Activated CD8-positive, alpha-beta memory T cell treated with anti-CD3 and anti-CD28 coated beads, Interleukin-2, amount 50 U/mL, for 4 hours (primary cell): ENCODE measurements at places on chromosomes 2 and 18.

DNA sequence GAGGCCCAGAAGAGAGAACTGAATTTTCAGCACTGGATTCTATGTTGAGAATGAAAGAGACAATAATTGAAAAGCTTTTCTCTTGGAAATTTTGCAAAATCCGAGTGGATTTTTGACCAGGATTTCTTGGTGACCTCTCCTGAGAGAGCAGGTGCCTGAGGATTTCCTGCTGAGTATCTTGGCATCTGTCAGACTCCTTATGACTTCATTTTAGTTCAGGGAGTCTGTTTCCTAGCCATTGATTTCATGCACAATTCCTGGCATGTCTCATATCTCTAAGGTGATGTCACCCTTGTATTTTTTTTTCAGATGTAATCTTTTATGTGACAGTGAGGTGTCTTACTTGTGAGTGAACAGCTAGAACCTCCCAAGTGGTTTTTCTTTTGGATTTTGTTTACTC is 195.9 kb downstream of the NEDD4L start:
- DNase-seq = no peak

GRCh38 chr2:104888489-104889258 is 34.8 kb downstream of the POU3F3 start:
- DNase-seq = no peak

DNA sequence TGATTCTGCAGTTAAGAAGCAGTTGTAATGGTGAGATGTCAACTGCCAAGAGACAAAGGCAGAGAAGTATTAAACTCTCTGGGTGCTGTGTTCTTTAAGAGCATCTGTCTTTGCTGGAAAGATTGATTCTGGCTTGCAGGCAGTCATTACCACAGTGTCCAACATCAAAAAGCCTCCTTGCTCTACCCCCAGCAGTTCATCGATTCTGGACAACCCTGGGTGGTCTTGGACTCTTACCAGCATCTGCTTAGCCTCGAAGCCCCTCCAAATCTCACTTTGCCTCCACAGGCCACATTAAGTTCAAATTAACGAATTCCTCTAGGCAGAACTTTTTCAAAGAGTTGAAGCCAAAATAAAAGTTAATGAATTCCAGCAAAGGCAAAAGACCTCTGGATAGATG is 1061.4 kb downstream of the TSN start:
- no peak for DNase-seq

DNA sequence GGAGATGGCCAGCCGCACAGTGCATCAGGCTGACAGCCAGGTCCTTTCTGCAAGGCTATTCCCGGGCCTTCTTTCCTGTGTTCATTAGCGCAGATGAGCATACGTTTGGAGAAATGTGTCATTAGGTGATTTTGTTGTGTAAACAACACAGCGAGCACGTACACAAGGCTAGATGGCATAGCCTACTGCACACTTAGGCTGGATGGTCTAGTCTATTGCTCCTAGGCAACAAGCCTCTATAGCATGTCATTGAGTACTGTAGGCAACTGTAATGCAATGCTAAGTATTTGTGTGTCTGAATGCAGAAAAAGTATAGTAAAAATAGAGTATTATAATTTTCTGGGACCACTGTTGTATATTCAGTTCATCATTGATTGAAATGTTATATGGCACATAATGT is 50.9 kb upstream of the PHLPP1 start:
- DNase-seq = no peak

GRCh38 chr18:48631851-48632250 is 93.0 kb downstream of the CTIF start:
- no peak for DNase-seq

DNA sequence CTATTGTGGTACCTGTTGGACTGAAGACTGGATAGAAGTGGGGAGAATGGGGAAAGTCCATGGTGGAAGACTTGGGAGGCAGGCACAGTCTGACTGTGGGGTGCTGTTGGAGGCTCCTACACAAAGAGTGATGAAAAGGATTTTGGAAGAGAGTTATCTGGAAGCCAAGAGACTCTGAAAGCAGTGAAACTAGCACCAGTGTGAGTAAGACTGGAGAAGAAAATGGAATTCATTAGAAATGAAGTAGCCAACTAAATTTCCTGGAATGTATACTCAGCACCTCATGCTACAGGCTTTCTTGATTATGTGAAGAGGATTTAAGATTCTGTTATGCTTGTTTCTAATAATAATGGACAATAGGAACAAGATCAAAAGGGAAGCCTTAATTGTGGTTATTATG is 27.7 kb downstream of the ELP2 start:
- no peak for DNase-seq

- DNase-seq = no peak
These were observed 61.2 kb downstream of the MOGAT1 start for GRCh38 chr2:222732489-222733178.

GRCh38 chr18:5197032-5197434 is at the start of gene AKAIN1:
Gene AKAIN1 (minus strand): TSS chr18:5197257. CDS start chr18:5197053, 204 bp downstream.
- peak; percentile 18 for DNase-seq

DNA sequence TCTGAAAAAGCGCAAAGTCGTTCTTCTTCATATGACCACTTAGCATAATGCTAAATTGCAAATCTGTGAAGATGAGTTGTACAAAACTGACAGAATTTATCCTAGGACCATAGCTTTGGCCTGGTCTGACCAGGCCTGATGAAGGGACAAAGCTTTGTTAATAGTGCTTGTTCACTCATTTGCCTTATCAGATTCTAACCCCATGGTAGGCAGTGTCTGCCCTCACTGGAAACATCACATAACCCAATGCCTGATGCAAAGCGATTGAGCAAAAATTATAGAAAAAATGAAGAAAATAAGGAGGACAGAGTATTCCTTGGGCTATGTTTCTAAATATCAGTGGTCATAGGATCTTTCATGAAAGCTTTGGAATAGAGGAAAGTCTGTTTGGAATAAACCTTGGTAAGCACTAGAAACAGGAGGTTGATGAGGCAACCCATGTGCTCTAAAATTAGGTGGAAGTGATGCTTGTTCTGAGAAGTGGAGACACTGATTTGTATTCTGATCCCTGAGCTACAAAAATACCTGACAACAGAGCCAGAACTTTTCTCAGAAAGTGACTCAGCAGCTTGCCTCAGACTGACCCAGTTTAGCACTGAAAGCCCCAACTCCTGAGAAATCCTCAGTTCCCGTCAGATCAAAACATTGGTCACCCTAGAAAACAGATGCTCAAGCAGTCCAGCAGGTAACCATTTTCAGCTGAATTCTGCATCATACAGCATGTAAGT is 131.4 kb upstream of the MAPRE2 start:
- DNase-seq = no peak

DNA sequence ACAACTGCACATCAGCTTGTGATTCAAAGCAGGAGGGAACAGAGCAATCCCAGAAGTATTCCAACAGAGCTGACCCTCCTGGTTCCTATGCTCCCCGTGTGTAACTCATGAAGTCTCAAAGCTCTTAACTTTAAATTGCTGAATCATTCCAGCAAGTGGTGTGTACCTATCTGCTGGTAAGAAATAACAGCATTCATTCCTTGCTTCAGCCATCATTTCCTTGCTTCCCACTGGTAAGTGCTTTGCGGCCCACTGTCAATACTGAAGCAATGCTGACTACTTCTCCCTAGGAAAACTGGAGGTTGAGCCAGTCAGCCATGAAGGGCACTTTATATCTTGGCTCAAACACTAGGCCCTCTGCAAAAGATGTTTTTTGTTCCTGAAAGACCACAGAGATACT is 222.4 kb downstream of the EXOC6B start:
- DNase-seq = no peak

DNA sequence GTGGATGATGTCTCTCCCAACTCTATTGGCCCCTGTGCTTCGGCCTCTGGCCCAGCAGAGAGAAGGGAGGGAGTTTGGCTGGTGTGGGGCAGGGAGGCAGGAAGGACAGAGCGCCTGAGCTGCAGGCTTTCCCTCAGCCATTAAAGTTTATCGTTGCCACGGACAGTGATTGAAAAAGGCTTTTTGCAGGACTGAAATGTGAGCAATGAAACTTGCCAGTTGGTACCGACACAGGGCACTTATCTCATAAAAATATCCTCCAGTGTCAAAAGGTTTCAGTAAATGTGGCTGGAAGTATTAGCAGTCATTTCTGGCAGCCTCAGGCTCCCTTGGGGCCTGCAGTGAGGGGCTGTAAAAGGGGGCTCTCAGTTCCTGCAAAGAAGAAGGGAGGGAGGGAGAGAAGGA is 169.2 kb downstream of the GLI2 start:
- no peak for DNase-seq

DNA sequence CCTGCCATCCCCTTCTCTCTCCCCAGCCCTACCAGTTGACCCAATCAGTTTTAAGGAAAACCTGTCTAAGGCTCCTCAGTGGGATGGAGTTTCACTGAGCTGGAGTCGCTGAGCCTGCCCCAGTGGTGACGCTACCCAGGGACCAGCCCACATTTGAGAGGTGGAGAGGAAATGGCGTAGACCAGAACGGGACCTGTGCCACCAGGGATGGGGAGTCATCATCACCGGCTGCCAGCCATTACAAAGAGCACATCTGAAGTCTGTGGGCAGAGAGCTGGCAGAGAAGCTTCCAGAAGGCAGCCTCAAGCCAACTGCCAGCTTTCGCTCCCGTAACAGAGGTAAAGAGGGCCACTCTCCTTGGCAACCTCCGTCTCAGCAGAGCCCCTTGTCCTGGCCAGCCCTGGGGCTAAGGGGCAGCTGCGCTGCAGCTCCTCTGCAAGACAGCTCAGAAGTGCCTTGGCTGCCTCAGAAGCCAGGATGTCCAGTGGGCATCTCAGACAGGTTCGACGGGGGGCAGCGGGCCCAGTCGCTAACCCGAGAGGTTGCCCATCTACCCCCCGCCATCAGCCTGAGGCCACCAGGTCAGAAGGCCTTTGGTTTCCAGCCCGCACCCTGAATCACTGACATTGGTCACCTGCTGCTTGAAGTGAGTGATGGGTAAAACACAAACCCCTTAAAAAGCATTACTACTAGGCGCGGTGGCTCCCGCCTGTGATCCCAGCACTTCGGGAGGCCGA is 15.4 kb downstream of the SDC1 start:
- no peak for DNase-seq

DNA sequence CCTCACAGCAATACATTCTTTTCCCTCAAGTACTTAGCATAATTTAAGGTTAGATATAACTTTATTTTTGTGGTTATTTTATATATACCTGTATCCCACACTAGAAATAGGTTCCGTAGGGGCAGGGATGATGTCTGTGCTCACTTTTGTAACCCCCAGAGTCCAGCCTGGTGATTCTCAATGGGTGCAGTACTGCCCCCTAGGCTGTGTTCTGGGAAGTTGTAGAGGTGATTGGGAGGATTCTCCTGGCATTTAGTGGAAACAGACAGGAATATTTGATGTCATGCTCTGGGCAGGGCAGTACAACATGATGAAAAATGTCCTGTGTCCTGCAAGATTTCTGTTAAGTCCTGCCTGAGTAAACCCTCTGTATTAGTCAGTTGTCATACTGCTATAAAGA is 333.3 kb downstream of the PLCL1 start:
- DNase-seq = no peak

DNA sequence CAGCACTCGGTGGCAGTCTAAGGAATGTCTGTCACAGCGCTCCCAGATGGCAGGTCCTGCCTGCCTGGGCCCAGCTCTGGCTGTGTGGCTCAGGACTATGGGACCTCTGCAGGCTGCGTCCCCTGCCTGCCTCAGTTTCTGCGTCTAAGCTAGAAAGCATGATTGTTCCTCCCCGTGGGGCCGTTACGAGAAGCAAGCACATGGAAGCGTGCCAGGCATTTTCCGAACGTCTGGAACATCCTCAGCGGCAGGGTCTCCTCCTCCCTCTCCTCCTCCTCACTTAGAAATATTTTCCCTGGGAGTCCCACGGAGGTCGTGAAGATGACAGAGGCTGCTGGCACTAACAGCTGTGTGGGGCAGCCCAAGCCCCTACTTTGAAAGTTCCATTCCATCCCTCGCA is 43.3 kb downstream of the LRRFIP1 start:
- DNase-seq = no peak

- no peak for DNase-seq
These were observed 385.9 kb downstream of the TNS1 start for GRCh38 chr2:217616936-217617335.

GRCh38 chr18:25434745-25435144 is 82.8 kb upstream of the ZNF521 start:
- no peak for DNase-seq

DNA sequence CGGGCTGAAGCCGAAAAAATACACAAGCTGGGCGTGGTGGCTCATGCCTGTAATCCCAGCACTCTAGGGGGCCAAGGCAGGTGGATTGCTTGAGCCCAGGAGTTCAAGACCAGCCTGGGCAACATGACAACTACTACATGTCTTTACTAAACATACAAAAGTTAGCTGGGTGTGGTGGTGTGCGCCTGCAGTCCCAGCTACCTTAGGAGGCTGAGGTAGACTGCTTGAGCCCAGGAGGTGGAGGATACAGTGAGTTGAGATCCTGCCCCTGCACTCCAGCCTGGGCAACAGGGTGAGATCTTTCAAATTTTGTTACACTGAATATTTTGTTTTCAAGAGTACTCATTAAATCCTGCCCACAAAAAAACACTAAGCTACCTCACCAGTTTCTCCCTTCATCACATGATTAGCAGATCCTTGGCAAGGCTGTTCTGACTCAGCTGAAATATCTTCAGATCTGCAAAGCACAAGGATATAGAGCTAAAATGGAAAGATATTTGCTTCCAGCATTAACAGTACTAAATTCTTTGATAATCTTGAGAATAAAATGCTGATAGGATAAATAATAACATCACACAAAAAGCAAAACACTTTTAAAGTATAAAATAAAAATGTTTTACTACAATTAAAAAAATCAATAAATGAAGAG is 28.2 kb upstream of the MCM6 start:
- no peak for DNase-seq

- no peak for DNase-seq
These were observed 640.7 kb upstream of the ACVR2A start for GRCh38 chr2:147204102-147204501.

GRCh38 chr2:429142-429541 is 141.3 kb upstream of the ALKAL2 start:
- no peak for DNase-seq
